ENCODE measurements at places on chromosomes 5 and 9. TPM values are rescaled to one million over a fixed set of nuclear protein-coding genes. Genes with fewer than 3 reads are reported as not detected.

The TSLP gene
- total RNA-seq = 5.1 TPM

The GPR151 gene
- total RNA-seq = not detected

The SPACA9 gene
- 4.4 TPM for total RNA-seq

The LEAP2 gene
- 2.9 TPM for total RNA-seq

The CDX1 gene
- not detected for total RNA-seq

The DMRT3 gene
- not detected for total RNA-seq

The ARID3C gene
- not detected for total RNA-seq

The DUSP1 gene
- 594 TPM for total RNA-seq

The KIAA0825 gene
- total RNA-seq = 2.5 TPM

The ARL14EPL gene
- not detected for total RNA-seq

The FAM78A gene
- total RNA-seq = 0.54 TPM

The MIER3 gene
- total RNA-seq = 17.8 TPM

The CSF2 gene
- total RNA-seq = not detected

The DDX4 gene
- total RNA-seq = not detected

The C5orf63 gene
- total RNA-seq = 11.1 TPM

The PRSS3 gene
- total RNA-seq = 1.4 TPM

The MOB3B gene
- 3.7 TPM for total RNA-seq

The SVEP1 gene
- total RNA-seq = 9.9 TPM

The DNAJC18 gene
- 14.1 TPM for total RNA-seq

The HRCT1 gene
- 4.4 TPM for total RNA-seq

The C6 gene
- not detected for total RNA-seq

The MARCHF3 gene
- total RNA-seq = 6.9 TPM

The GCNT4 gene
- 1.8 TPM for total RNA-seq

The ABO gene
- not detected for total RNA-seq

The ZNF462 gene
- 45.7 TPM for total RNA-seq

The FBP2 gene
- not detected for total RNA-seq

The DEPDC1B gene
- 6.0 TPM for total RNA-seq

The SMIM27 gene
- total RNA-seq = 7.4 TPM

The LMX1B gene
- total RNA-seq = 3.9 TPM

The PDLIM4 gene
- 91.4 TPM for total RNA-seq

The SPINK7 gene
- not detected for total RNA-seq

The CNTNAP3 gene
- total RNA-seq = 11.2 TPM
